ENCODE measurements at places on chromosomes 7 and 10.

GRCh38 chr10:19801369-19801768, 14.9 kb upstream of the PLXDC2 start:
- no peak for DNase-seq

DNA sequence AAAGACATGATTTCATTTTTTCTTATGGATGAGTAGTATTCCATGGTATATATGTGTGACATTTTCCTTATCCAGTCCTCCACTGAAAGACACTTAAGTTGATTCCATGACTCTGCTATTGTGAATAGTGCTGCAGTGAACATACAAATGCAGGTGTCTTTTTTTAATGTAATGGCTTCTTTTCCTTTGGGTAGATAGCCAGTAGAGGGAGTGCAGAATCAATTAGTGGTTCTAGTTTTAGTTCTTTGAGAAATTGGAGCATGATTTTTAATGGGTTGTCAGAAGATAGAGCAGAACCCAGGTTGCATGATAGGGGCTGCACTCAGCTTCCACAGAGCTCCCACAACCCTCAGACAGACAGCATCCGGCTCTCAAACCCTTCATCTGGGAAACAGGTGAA, 152.9 kb upstream of the PLXDC2 start:
- DNase-seq, result no peak

GRCh38 chr7:862157-862556, 14.2 kb upstream of the GET4 start:
- DNase-seq, result no peak

- DNase-seq, result no peak
These were observed 14.6 kb upstream of the PWWP2B start for GRCh38 chr10:132382231-132382922.

GRCh38 chr10:113648478-113648877, 15.4 kb downstream of the NRAP start:
- peak; percentile 33 for DNase-seq

GRCh38 chr10:36437367-36437766, 688.0 kb upstream of the ANKRD30A start:
- no peak for DNase-seq

DNA sequence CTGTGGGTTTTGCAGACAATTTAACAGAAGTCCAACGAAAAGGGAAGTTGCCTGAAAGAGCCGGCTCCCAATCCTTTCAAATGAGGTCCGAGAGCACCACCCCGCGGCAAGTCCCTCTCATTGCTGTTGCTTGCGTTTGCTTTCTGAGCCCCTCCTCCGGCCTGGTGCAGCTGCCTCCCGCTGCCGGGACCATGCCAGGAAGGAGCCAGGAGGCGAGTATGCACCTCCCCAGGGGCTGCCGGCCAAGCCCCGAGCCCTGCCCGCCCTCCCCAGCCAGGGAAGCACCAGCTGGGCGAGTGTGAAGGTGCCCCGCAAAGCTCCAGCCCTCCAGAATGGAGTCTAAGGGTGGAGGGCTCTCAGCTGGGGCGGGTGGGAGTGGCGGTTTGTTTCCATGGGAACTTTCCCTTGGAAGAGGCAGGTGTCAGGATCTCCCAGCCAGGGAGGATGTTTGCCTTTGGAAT, 25.8 kb upstream of the PPP2R2D start:
- peak; percentile 66 for DNase-seq

DNA sequence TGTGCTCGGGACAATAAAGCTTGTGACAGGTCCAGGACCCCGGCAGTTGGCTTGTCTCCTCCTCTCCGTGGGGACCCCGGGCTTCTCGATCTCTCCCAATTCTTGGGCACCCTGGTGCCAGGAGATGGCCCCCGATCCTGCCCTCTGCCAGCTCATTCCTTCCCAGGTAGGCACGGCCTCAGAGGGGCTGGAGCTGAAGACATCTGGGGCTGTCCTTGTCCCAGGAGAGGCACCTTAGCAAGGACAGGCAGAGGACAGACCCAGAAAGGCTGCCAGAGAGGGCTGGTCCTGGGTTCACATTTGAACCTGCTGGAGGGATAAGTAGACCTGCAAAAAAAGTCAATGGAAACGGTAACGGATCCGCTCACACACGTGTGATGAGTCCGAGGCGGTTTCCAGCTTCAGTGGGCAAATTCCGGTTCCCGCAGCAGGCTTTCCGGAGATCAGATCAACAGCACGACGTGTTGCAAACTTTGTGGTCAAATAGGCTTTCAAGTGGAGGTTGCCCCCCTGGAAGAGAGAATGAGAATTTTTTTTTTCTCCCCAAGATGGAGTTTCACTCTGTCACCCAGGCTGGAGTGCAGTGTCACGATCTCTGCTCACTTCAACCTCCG, 47.7 kb upstream of the GTF2IRD1 start:
- no peak for DNase-seq

GRCh38 chr7:115933471-115933870, 97.1 kb downstream of the TFEC start:
- DNase-seq, result no peak

DNA sequence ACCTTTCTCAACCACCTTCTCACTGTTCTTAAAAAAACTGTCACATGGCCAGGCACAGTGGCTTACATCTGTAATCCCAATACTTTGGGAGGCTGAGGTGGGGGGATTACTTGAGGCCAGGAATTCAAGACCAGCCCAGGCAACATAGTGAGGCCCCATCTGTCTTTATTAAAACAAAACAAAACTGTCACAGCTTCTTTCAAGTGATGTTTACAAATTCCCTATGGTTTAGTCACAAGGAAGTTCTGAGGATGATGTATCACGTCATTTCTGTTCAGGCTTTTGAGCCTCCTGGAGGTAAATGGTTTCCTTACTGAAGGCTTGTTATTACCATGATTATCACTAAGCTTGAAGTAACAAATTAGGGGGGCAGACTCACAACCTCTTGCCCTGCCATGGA, 186.2 kb downstream of the CFTR start:
- DNase-seq, result no peak

GRCh38 chr7:141304291-141304690, 230.4 kb downstream of the TMEM178B start:
- no peak for DNase-seq

DNA sequence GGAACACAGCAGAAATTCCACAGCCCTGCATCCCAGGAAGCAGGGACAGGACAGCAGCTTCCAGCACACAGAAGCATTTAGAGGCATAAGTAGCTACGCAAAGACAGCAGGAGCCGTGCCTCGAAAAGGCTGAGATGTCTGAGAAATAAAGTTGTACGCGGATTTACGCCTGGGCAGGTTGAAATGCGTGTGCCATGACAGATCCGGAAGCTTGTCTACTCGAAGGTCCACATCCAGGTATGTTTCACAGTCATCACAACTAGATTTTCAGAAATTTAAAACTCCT, 26.1 kb downstream of the DIP2C start:
- no peak for DNase-seq

- no peak for DNase-seq
These were observed 24.0 kb upstream of the XPNPEP1 start for GRCh38 chr10:109947111-109947920.

DNA sequence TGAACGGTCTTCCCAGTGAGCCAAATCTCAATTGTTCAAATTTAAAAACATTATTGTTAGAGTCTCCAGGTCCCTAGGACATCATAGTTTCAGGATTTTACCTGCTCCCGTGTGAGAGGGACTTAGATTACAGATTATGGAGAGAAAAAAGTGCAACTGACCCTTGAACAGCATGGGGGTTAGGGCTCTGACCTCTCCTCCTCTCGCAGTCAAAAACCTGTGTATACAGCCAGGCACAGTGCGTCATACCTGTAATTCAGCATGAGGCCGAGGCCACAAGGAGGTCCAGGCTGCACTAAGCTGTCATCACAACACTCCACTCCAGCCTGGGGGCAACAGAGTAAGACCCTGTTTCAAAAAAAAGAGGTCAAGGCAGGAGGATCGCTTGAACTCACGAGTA, 25.5 kb downstream of the BAZ1B start:
- DNase-seq, result no peak

DNA sequence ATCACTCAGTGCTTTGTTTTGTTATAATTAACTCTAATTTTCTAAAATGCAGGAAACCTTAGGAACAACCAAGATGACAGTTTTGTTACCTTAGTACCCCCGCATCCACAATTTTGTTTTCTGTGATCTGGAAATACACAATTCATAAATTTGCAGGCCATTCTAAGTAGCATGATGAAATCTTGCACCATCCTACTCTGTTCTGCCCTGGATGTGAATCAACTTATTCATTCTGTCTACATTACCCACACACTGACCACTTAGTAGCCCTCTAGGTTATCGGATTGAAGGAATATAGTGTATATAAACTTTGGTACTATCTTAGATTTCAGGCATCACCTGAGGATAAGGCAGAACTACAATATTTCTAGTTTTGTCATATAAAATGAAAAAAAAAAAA, 155.9 kb downstream of the CTTNBP2 start:
- DNase-seq, result no peak

- DNase-seq, result no peak
These were observed 61.2 kb downstream of the VSTM4 start for GRCh38 chr10:49053998-49054692.

- DNase-seq, result no peak
These were observed 16.6 kb upstream of the WDFY4 start for GRCh38 chr10:48667960-48668590.

- no peak for DNase-seq
These were observed 61.3 kb downstream of the ABLIM1 start for GRCh38 chr10:114596793-114597192.

DNA sequence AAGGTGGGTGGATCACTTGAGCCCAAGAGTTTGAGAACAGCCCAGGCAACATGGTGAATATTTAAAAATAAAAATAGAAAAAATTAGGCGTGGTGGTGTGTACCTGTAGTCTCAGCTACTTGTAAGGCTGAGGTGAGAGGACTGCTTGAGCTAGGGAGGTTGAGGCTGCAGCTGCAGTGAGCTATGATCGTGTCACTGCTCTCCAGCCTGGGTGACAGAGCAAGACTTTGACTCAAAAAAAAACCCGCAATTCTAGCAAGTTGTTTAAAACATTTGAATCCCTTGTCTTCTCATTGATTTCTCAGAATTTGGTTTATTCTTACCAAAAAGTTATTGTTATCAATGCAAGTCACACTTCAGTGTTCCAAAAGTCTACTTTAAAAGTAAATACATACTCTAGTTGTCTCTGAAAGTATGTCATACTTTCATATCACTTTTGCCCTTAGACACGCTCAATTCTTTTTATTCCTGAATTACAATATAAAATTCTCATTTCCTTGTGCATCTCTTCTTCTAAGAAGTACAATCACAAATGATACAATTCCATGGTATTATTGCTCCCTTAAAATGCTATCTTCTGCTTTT, 6.3 kb downstream of the EPC1 start:
- no peak for DNase-seq

- no peak for DNase-seq
These were observed 16.3 kb downstream of the CYP3A4 start for GRCh38 chr7:99767662-99768061.

DNA sequence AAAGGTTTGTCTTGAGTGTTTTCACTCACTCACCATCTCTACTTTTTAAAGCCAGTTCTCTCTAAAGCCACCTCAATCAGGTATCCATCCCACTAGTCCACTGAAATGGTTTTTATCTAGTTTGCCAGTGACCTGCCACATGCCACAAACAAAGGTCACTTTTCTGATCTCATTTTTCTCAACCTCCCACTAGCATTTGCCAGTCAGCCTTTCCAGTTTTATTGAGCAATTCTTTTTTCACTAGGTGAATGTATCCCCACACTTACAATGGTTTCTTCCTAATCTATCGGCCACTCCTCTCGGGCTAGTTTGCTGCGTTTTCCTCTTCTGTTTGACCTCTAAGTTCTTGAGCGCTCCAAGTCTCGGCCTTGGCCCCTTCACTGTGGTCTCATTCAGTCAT, 44.9 kb upstream of the ARL4A start:
- DNase-seq, result no peak

DNA sequence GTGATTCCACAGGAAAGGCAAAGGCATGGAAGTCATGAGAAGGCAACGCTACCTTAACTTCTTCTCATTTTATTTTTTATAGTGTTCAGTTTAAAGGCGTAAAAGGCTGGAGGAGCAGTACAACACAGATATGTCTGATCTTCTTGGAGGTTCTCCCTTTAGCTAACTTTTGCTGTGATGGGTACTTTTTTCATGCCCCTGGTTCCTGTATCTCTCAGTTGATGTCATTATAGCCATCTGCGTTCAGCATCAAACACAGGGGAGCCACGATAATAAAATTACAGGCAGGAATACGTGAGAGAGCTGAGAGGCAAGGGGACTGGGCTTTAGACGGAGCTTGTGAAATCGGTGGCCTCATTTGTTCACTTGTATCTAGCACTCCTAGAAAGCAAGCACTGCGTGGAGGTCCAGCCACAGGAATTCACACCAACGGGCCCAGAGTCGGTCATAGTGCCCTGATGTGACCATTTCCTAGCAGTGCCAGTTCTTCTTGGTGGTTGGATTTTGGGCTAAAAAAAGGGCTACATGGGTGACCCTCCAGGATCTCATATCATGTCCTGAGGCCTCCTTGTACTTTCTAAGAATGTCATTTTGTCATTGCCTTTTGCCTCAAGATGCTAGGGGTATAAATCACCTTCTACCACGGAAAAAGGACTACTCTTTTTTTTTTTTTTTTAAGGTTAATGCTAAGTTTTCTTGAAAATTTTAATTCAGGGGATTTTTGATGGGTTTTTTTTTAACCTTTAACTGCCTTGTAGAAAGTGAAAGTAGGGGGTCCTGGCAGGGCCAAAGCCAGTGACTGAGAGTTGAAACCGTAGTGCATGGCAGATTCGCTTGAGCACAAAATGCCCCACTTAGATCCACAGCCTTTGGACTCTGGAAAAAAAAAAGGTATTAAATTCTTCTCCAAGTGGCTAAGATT, 191.5 kb downstream of the CELF2 start:
- no peak for DNase-seq

DNA sequence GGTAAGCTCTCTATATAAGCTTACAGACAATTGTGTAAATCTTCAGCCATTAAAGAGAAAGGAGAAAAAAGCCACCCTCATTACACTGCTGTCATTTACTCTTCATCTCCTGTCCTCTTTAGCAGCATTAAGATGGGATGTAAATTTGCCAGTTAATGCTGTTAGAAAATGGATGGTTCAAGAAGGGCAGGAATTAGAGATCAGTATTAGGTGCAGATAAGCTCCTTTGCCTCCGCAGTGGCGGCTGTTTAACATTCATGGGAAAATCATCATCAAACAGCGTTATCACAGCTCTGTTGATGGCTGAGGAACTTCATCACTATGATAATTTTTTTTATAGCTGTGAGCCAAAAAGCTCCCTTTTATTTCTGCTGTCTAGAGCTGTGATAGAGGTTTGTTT, 61.8 kb upstream of the FAM204A start:
- DNase-seq, result no peak

GRCh38 chr7:158377800-158378623, 209.6 kb downstream of the PTPRN2 start:
- no peak for DNase-seq
